Cardiac muscle cell (in vitro differentiated cells and primary cell): ENCODE measurements at places on chromosomes 7 and 10.

- peaks cover 37% of the 10 kb centered on the region for H3K4me1 ChIP-seq
- no peaks in the 10 kb centered on the region for H3K36me3 ChIP-seq
- H3K4me3 ChIP-seq = no peak overlapping the region
- H3K27ac ChIP-seq = peak overlapping the region; percentile 40
- peak; percentile 45 for DNase-seq
- H3K27me3 ChIP-seq = no peaks in the 10 kb centered on the region
These were observed 26.0 kb upstream of the GJD4 start for GRCh38 chr10:35579116-35579515.

DNA sequence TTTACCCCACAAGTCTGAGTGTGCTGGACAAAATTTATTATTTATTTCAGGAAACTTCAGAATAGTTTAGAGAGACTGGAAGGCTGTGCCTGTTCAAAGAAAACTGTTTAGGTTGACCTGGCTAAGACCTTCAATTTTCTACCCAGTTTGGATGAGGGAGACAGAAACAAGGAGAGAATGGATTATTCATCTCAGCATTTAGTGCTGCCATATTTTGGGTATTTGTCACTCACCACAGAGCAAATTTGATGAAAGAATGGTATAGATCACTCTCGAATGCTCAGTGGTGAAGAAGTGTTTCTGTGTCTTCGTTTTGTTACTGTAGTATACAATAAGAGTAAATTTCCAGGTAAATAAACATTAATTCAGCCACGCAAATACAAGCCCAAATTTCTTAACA, 71.8 kb downstream of the SEMA3C start:
- H3K4me3 ChIP-seq = no peak overlapping the region
- H3K4me1 ChIP-seq = peaks cover 9% of the 10 kb centered on the region
- no peak for DNase-seq
- H3K27ac ChIP-seq = no peak overlapping the region
- H3K36me3 ChIP-seq = no peaks in the 10 kb centered on the region
- no peaks in the 10 kb centered on the region for H3K27me3 ChIP-seq

DNA sequence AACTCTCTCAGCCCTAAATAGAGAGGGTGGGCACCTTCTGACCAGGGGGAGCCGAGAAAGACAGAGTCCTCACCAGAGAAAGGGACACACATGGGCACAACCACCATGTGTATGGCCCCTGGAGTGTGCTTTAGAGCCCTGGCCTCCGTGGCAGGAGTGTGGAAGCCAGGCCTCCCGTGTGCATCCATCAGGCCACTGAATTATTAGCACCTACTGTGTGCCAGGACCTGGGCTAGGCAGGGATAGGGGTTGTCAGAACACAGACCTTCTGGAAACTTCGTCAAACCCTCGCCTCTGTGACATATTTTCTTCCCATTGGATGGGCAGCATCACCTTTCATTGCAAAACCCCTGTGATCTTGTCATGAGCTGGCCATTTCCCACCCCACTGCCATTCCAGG, 78.5 kb downstream of the ZMIZ1 start:
- no peaks in the 10 kb centered on the region for H3K27me3 ChIP-seq
- no peak overlapping the region for H3K4me3 ChIP-seq

DNA sequence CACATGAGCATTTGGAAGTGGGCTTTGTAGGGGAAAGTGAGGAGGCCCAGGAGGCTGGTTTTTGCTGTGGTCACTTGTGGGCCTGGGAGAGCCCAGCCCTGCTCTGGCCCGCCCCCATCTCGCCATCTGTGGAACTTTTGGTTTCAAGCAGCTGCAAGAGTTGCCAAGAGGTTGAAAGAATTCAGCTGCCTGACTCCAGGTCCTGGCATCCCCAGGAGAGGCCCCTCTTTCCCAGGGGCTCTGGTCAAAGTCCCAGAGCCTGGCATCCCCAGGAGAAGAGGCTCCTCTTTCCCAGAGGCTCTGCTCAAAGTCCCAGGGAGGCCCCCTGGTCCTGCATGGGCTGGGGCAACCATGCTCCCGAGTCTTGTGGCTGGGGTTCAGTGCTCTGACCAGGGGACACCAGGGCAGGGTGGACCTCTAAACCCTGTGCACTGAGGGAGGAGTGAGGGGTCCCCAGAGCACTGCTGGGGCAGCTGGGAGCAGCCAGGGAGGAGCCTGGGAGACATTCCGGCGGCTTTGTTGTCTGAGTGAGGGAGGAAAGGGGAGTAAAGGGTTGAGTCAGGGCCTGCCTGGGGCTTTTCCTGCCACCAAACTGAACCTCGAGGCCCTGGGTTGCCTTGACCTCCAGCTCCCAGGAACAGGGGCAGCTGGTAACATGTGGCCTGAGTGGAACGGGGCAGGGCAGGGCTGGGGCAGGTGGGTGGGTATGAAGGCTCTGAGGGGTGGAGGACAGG, 27.7 kb upstream of the CSGALNACT2 start:
- DNase-seq = no peak
- H3K4me1 ChIP-seq = no peaks in the 10 kb centered on the region
- H3K36me3 ChIP-seq = no peaks in the 10 kb centered on the region
- no peak overlapping the region for H3K4me3 ChIP-seq
- no peak overlapping the region for H3K27ac ChIP-seq

DNA sequence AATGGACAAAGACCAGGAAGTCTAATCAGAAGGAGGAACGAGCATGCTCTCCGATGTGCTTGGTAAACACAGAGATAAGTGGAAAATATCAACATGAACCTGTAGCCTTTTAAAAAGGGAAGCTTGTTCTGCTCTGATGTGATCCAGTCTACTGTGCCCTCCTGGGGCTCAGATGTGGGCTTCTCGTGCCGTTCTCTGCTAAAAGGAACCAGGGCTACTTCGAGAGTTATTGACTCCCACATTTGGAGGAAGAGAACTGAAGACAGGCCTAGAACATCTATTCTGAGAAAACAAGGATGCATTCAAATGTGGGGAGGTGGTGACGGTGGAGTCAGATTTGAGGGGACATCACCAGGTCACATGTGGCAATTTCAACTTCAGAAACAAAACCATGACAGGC, 325.4 kb downstream of the GLRX3 start:
- H3K4me3 ChIP-seq = no peak overlapping the region
- no peaks in the 10 kb centered on the region for H3K4me1 ChIP-seq
- no peaks in the 10 kb centered on the region for H3K27me3 ChIP-seq
- H3K27ac ChIP-seq = no peak overlapping the region

- H3K4me3 ChIP-seq = no peak overlapping the region
- peak; percentile 97 for DNase-seq
- H3K27me3 ChIP-seq = no peaks in the 10 kb centered on the region
- peaks cover 7% of the 10 kb centered on the region for H3K4me1 ChIP-seq
- no peak overlapping the region for H3K27ac ChIP-seq
These were observed 46.3 kb downstream of the EGFR start for GRCh38 chr7:55065079-55065478.

DNA sequence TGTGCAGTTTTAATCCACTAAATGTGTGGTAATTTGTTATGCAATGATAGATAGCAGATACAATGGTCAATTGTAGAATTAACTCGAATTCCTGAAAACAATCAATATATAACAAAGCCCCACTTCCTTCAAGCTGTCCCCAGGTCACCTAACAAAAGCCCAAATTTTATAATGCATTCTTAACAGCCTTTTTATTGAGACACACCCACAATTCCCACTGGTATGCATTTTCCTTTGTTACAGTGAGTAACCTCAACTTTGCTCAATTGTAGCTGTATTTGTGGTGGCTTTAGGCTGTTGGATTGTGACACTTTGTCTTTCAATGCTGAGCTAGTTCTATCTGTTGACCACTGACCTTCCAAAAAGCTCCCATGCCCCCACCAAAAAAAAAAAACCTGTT, 279.8 kb upstream of the CACNA2D1 start:
- no peaks in the 10 kb centered on the region for H3K27me3 ChIP-seq
- H3K4me1 ChIP-seq = no peaks in the 10 kb centered on the region

- peaks cover 7% of the 10 kb centered on the region for H3K36me3 ChIP-seq
- H3K27ac ChIP-seq = no peak overlapping the region
- H3K4me1 ChIP-seq = peaks cover 11% of the 10 kb centered on the region
- DNase-seq = no peak
These were observed 2.5 kb upstream of the BUB3 start for GRCh38 chr10:123151737-123152135.

- H3K36me3 ChIP-seq = no peaks in the 10 kb centered on the region
- no peak overlapping the region for H3K27ac ChIP-seq
- no peaks in the 10 kb centered on the region for H3K27me3 ChIP-seq
- no peak for DNase-seq
These were observed 13.2 kb downstream of the HYCC1 start for GRCh38 chr7:23000597-23001360.

- no peak for DNase-seq
- H3K27me3 ChIP-seq = no peaks in the 10 kb centered on the region
- no peaks in the 10 kb centered on the region for H3K36me3 ChIP-seq
These were observed 909.9 kb upstream of the MBL2 start for GRCh38 chr10:53682458-53682857.

DNA sequence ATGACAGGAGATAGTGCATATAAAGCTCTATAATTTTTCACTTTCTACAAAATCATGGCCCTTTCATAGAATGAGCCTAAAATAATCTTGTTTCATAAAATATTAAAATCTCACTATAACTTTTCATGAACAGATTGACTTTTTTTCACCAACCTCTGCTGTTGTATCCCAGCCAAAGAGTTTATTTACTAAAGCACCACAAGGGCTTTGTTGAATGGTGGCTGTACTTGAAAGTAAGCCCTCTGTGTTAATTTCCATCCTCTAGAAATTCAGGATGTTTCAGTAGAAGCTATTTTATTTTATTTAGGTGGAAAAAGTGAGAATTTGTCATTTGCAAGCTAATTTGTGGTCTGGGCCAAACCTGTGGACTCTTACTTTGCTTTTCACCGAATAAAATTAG, 30.2 kb downstream of the THNSL1 start:
- H3K27ac ChIP-seq = no peak overlapping the region
- no peak overlapping the region for H3K4me3 ChIP-seq
- no peak for DNase-seq
- no peaks in the 10 kb centered on the region for H3K4me1 ChIP-seq

DNA sequence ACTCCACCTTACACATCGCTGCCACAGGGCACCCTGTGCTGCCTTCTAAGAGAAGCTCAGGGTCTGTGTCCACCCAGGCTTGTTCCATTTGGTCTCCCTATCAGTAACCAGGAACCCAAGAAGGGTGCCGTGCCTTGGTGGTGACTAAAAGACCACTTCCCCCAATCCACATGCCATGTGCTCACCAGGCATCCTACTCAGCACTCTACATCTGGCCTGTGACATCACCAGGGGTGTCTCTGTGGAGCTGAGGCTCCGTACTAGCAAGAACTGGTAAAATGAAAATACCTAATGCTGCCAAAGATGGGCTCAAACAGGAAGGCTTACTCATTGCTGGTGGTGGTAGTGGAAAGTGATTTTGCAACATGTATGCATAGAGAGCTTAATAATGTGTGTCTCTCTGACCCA, 19.0 kb upstream of the C10orf71 start:
- no peak overlapping the region for H3K4me3 ChIP-seq
- peaks cover 31% of the 10 kb centered on the region for H3K4me1 ChIP-seq
- H3K36me3 ChIP-seq = no peaks in the 10 kb centered on the region
- H3K27ac ChIP-seq = no peak overlapping the region

DNA sequence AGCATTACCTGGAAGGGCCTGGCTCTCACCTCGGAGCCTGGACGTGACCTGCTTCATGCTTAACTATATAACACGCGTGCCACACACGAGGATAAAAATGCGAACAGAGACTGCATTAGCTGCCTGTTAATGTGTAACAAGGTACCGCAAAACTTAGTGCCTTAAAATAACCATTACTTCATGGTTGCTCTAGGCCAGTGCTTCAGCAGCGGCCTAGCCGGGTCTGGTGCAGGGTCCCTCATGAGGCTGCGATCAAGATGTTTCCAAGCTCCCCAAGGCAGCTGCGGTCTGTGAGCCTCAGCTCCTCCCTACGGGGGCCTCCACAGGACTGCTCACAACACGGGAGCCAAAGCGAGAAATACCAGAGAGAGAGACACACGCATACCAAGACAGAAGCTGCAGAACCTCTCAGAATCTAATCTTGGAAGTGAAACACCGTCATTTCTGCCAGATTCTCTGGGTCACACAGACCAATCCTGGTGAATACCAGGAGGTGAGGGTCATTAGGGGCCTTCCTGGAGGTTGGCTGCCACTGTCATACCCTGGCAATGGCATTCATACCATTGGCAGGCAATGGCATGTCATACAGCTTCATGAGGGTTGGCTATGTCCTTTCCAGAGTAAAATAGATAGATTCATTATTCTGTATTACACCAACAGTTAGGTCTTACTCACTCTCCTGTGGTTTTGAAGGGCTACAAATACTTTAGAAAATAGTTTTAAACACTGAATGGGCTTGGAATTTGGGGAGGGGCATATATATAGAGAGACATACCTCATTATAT, 94.5 kb downstream of the HIPK2 start:
- H3K36me3 ChIP-seq = no peaks in the 10 kb centered on the region
- peak; percentile 68 for DNase-seq
- H3K27me3 ChIP-seq = no peaks in the 10 kb centered on the region
- peaks cover 48% of the 10 kb centered on the region for H3K4me1 ChIP-seq

DNA sequence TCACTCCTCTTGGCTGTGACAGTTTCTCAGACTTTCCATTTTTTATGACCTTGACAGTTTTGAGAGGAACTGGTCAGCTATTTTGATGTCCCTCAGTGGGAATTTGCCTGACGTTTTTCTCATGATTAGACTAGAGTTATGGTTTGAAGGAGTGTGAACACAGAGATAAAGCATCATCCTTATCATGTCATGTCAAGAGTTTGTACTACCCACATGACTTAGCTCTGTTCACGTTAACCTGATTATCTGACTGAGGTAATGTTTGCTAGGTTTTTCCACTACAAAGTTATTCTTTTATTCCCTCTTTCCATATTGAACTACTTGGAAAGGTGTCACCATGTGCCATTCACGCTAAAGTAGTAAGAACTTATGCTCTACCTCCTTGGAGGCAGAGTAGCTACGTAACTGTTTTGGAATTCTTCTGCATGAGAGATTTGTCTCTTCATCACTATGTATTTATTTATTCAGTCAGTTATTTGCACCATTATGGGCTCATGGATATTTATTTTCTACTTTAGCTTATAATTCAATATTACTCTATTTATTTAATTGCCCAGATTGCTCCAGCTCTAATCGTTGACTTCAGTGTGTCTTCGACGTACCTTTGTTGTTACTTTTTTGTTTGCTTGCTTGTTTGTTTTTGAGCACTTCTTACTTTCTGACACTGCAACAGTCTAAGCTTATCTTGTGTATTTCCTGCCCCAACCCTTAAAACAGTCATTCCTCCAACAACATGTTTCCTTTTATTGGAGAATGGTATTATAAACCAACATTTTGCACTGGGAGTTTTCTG, 50.4 kb downstream of the CPED1 start:
- no peak for DNase-seq
- no peak overlapping the region for H3K27ac ChIP-seq
- no peak overlapping the region for H3K4me3 ChIP-seq
- peaks cover 4% of the 10 kb centered on the region for H3K4me1 ChIP-seq
- H3K36me3 ChIP-seq = no peaks in the 10 kb centered on the region

- no peaks in the 10 kb centered on the region for H3K36me3 ChIP-seq
- H3K27me3 ChIP-seq = no peaks in the 10 kb centered on the region
- H3K4me1 ChIP-seq = no peaks in the 10 kb centered on the region
- no peak for DNase-seq
- H3K4me3 ChIP-seq = no peak overlapping the region
These were observed 76.5 kb upstream of the CAPZA2 start for GRCh38 chr7:116785843-116786242.
